ENCODE measurements at places on chromosomes 7 and 10. TPM values are rescaled to one million over a fixed set of nuclear protein-coding genes. Genes with fewer than 3 reads are reported as not detected.

- DNase-seq = no peak
Observed at GRCh38 chr7:82559193-82559805, 115.7 kb upstream of the CACNA2D1 start.

- peak; percentile 46 for DNase-seq
Observed at GRCh38 chr7:47806701-47807103, 141.6 kb downstream of the PKD1L1 start.

DNA sequence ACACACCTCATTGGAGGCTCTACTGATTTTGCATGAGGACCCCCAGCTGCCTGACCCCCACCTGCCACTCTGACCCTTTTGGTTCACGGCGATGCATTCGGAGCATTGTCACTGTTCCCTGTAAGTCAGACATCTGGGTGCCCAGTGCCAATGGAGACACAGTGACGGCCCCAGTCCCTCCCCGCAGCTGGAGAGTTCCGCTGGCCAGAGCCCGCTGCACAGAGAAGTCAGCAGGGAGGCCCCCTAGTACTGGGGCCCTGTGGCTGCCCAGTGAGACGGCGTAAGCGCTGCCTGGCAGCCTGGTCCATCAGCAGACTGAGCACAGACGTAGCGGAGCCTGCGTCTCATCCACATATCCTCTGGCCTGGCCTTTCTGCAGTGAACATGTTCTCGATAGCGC lies 77.5 kb downstream of the NKX6-2 start:
- peak; percentile 9 for DNase-seq

Gene CRHR2
- total RNA-seq = 1.6 TPM
